ENCODE measurements at places on chromosomes 7 and 10.

GRCh38 chr10:84289521-84290200, 38.7 kb upstream of the CCSER2 start:
- DNase-seq = no peak

DNA sequence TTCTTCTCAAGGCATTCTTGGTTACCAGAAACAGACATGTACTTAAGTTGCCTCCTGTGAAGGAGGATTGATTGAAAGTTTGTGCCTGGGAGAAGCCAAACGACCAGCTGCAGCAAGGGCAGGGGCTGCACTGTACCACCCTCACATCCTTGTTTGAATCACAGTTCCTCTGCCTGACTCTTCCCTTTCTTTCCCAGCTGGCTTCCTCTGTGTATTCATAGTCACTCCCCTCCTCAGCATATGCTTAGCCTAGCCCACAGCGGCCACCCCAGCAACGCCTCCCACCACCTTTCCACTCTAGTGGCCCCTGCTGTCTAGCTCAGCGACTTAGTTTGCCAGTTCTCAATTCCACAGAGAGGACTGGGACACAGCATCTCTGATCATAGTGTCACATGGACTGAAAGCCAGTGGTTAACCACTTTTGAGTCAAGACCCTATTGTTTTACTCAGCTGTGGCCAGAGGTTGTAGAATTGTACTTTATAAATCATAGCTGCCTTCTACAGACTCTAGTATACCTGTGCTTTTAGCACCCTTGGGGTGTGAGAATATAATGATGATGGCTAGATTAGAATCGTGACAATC, 643.0 kb downstream of the SUGCT start:
- DNase-seq = no peak

DNA sequence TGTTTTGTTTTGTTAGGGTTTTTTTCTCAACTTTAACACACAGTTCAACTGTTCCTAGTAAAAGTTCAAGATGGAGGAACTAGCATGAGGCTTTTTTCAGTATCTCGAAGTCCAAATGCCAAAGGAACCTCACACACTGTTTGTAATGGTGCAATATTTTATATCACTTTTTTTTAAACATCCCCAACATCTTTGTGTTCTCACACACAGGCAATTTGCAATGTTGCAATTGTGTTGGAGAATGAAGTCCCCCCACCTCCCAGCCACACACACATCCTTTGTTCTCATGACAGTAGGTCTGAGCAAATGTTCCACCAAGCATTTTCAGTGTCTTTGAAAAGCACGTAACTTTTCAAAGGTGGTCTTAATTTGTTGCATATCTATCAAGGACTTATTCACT, 120.9 kb downstream of the TWIST1 start:
- DNase-seq = no peak

DNA sequence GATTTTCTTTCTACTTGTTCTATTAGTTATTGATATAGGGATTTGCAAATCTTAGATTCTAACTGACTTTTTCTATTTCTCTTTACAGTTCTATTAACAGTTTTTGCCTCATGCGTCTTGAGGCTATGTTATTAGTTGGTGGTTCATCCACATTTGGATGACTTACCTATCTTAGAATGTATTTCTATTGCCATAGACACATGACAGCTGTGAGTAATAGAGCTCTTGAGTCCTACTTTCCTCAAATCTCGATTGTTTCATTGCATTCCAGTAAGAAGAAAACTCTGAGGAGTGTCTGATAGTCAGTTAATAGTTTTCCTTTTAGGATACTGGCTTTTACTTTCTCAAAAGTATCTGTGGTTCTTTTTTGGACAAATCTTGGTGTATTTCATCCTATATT, 241.4 kb upstream of the ZNF32 start:
- DNase-seq = no peak

DNA sequence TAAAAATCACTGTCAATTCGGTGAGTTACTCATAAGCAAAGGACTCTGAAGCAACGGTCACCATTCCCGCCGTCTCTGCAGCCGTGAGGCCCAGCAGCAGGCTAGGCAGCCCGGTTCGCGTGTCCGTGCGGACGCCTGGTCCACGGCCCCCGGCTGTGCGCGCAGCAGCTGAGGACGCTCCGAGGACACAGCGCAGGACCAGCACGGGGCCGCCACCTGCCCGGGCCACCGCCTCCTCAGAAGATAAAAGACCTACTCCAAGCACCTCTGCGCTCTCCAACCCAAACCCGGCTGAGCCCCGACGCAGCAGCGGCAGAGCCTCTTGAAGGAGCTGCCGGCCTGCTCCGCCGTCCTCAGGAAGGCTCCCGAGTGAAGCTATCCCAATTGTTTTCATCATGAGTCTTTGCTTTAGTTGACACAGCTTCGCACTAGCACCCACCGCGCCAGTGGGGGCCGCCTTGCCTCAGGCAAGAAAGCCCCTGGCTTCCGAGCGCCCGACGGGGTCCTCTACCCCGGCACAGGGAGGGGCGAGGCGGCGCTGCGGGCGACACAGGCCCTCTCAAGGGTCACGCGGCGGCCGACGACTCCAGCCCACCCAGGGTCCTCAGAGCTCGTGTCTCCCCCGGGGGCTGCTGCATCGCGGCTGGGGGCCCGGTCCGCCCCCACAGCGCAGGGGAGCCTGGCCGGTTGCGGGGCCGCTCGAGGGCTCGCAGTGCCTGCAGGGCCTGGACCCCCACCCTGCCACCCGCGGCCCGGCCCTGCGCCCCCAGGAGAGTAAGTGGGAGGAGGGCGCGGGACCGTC, 16.9 kb upstream of the GPR146 start:
- peak; percentile 4 for DNase-seq

DNA sequence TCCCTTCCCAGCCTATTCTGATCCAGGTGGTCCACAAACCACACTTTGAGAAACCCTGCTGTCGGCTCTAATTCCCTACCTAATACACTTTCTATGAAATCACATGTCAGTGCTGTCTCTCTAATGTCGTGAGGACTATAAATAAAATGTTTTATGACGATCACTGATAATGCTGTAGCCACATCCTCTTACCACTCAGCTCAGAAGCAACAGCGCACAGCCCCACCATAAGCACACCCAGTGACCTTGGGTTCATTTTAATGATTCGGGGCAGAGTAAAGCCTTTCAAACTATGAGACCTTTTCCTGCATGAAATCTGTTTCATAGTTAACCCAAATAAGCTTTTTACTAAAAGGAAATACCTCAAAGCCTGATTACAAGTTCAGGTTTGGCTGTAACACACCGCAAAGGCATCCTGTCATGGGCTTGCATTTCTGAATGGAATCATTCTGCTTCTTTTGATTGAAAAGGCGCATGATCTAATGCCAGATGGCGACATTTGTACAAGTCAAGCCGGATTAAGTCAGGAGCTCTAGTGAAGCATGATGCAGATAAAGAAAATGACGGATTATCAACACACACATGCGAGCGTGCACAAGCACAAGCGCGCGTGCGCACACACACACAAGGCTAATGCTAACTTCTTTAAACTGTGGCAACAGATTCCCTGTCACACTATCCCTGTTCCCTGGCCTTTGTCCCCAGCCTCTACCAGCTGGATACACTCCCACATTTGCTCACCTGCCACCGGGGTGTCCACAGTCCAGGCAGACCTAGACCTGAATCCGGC, 180.5 kb upstream of the PDE1C start:
- DNase-seq = no peak

GRCh38 chr7:95723583-95724180, 48.7 kb upstream of the DYNC1I1 start:
- DNase-seq = peak; percentile 83

GRCh38 chr10:95403700-95404461, 113.1 kb upstream of the PDLIM1 start:
- DNase-seq = no peak

DNA sequence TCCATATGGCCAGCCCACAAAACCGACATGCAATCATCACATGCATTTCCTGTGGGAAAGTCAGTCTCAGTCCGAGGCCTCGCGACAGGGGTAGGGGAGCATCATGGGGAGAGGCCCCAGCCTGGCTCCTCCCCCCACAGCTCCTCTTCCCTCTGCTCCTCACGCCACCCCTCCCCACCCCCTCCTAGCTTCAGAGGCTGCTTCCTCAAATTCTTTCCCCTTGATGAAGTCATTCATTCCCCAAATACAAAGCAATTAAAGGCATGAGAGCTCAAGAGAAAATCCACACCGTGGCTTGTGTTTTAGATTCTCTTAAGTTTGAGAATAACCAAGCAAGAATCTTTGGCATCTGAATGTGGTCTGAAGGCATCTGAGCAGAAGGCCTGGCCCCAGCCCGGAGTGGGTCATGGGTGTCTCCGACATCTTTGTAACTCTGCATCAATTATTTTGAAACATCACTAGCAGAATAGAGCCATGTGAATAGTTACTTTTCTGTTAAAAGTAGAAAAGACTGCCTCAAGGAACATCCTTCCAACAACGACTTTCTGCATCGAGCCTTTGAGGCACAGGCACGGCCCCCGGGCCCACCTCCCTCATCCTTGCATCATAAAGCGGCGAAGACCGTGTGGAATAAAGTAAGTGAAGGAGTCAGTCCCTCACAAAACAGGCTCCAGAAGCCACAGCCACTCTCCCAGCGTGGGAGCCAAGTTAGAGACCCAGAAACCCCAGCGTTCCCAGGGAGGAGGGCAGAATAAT, 90.9 kb downstream of the DIP2C start:
- no peak for DNase-seq

DNA sequence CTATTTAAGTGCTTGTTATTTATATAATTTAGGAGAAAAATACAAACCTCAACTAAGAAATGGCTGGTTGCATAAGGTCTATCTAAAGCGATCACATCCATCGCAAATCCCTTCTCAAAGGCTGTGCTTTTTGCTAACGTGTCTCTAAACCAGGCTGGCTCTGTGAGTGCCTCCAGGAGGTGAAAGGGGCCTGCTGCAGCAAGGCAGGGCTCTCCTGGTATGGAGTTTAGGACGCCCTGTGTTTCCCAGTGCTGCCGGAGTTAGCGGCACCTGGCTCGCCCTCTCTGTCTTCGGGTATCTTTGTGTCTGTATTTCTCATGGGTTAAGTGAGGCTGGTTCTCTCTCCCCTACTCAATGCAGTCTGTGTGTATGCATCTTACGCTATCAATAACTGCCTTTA, 68.4 kb upstream of the ATP6V0A4 start:
- no peak for DNase-seq

DNA sequence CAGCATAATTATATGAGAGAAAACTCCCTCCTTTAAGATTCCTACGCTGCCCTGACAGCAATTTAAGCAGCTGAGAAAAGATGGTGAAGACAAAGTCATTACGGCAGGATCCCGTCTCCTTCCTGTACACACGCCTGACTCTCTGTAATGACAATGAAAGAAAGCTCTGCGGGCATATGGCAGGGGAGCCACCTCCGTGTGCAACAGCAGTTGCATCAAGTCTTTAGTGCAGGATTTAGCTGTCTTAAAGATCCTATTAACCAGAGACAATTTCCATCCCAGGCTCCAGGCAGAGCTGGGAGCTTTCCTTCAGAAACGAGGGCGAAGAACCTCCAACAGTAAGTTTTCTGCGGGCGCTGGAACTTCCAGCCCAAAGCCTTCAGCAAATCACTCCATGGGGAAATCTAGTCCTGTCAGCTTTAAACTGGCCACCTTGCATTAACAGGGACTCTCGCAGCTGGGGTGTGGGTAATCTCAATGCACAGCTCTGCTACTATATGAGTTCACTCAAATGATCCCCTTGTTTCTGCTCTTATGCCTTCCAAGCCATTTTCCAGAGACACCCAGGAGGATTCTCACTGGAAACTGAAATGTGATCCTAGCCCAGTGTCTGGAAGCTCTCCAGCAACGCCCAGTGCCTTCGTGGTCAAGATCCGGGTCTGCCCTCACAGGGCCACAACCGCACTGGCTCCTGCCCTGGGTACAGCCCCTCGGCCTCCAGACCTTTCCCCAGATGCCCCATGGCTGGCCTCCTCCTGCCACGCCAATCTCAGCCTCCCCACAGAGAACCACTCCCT, 74.9 kb downstream of the CTBP2 start:
- no peak for DNase-seq

DNA sequence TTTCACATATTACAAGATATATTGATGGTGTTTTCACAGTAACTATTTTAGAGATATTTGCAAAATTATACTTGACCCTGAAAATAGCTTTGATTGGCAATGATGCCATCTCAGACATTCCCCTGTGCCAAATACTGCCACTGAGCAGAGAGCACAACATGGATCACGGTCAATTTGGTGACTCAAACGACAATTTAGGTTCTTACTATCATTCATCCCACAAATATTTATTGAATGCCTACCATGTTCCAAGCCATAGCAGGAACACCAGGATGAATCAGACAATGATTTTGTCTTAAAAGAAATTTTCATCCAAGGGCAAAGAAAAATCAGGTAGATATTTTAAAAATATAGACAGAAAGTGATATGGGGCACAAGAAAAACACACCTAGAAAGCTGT, 153.2 kb upstream of the ADO start:
- no peak for DNase-seq

DNA sequence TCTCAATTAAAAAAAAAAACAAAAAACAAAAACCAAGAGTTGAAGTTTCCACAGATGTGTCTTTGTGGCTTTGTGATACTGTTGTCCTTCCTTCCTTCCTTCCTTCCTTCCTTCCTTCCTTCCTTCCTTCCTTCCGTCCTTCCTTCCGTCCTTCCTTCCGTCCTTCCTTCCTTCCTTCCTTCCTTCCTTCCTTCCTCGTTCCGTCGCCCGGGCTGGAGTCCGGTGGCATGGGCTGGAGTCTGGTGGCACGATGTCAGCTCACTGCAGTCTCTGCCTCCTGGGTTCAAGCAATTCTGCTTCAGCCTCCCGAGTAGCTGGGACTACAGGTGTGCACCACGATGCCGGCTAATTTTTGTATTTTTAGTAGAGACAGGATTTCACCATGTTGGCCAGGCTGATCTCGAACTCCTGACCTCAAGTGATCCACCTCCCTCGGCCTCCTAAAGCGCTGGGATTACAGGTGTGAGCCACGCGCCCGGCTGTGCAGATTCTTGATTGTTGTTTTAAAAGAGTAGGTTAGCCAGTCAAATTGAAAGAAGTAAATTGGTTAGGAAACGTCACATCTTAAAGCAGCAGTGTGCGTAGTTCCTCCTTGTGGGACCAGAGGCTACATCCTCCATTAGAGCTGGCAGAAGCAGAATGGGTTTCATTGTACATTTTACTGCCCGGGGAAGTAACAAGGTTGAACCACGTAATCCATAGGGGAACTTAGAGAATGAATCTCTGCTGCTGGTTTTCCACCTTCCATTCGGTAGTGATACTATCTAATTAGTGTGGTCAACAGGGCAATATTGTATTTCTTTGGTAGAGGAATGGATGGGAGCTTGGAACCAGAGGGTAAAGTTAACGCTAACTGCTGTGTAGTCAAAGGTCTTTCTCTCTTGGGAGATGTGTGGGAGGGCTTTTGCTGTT, 20.6 kb downstream of the DNAJB6 start:
- no peak for DNase-seq

- no peak for DNase-seq
Observed at GRCh38 chr10:44384601-44385025, 284 bp downstream of the CXCL12 start.

DNA sequence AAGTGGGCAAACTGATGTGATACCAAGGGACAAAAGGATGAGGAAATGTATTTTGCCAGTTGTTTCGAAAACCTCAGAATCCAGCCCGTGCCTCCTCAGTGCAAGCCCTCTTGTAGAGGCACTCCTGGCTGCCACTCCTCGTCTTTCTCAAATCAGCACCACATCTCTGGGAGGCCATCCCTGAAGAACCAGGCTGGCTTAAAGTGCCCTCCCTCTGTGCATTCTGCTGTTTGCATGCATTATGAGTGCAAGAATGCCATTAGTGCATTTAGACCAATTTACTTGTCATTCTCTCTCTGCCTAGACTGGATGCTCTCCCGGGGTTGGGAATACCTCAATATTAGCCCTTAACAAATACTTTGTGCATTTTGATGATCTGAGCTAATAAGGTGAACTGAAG, 19.9 kb upstream of the FAM180A start:
- DNase-seq = no peak

GRCh38 chr7:44980393-44981034, 1.7 kb upstream of the MYO1G start:
- DNase-seq = no peak
